Dorsolateral prefrontal cortex (tissue), 122 donors: ENCODE measurements at places on chromosomes 1 and 21. TPM values are rescaled to one million over a fixed set of nuclear protein-coding genes. Genes with fewer than 3 reads are reported as not detected.

The VASH2 gene
- total RNA-seq = 2.6 TPM

The RUNX3 gene
- 0.81 TPM for total RNA-seq

The FALEC gene
- 5.4 TPM for total RNA-seq

The CFHR2 gene
- total RNA-seq = not detected

The NPL gene
- 28.0 TPM for total RNA-seq

The FYB2 gene
- total RNA-seq = 1.8 TPM

The GJC2 gene
- total RNA-seq = 10.1 TPM

The IFT25 gene
- total RNA-seq = 29.5 TPM

The OR6K3 gene
- total RNA-seq = not detected

The CLCA4 gene
- total RNA-seq = 7.8 TPM

The CD1B gene
- not detected for total RNA-seq

The HEYL gene
- 4.1 TPM for total RNA-seq

The MAP10 gene
- total RNA-seq = 4.0 TPM

The ARPC5 gene
- 46.0 TPM for total RNA-seq
